T-helper 17 cell (primary cell): ENCODE measurements at places on chromosomes 4 and X. TPM values are rescaled to one million over a fixed set of nuclear protein-coding genes. Genes with fewer than 3 reads are reported as not detected.

DNA sequence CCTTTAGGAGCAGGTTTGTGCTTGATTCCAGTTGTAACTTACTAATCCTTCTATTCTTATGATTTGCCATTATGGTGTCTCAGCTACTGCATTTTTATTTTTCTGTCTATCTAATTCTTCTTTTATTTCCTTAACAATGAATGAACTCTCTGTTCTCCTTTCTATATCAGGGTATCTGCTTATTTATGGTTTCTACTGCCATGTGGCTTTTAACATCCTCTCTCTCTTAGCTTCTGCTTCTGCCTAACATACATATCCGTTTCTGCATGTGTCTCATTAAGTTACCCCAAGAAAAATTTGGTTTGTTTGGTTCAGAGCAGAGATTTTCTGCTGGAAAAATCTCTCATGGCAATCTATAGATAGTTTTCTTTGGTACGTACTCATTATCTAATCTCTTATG, 614.4 kb downstream of the RPA4 start:
- peaks cover 3% of the 10 kb centered on the region for H3K36me3 ChIP-seq
- DNase-seq = no peak
- no peaks in the 10 kb centered on the region for H3K27me3 ChIP-seq
- no peaks in the 10 kb centered on the region for H3K4me1 ChIP-seq
- H3K4me3 ChIP-seq = no peak overlapping the region

DNA sequence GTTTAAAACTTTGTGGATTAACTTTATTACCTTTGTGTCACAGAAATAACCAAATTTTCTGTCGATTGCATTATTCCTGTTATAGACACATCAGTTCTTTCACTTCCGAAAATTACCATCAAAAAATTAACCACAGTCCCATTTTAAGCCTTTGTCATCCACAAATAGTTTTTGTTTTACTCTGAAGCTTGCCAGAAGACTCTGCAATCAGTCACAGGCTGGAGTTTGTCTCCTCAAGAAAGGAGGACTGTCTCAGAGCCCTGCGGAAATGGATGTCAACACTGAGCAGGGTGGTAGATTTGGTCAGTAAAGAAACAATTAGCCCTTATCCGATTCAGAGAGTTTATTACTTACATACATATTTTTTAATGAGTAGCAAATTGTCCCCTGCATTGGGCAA, 20.1 kb upstream of the TCEAL4 start:
- H3K27me3 ChIP-seq = peaks cover 6% of the 10 kb centered on the region
- DNase-seq = no peak
- no peak overlapping the region for H3K27ac ChIP-seq
- no peaks in the 10 kb centered on the region for H3K4me1 ChIP-seq
- H3K4me3 ChIP-seq = no peak overlapping the region
- H3K36me3 ChIP-seq = no peaks in the 10 kb centered on the region

IL1RAPL1 gene
- not detected for total RNA-seq

GRCh38 chrX:33211356-33212260, at the start of gene DMD:
TSS of gene DMD (minus strand) at chrX:33211549. CDS start at chrX:33211312, 237 bp downstream.
- H3K4me1 ChIP-seq = no peaks in the 10 kb centered on the region
- H3K36me3 ChIP-seq = no peaks in the 10 kb centered on the region
- H3K27ac ChIP-seq = no peak within 1 kb of the TSS
- no peaks in the 10 kb centered on the region for H3K27me3 ChIP-seq
- DNase-seq = no peak

DNA sequence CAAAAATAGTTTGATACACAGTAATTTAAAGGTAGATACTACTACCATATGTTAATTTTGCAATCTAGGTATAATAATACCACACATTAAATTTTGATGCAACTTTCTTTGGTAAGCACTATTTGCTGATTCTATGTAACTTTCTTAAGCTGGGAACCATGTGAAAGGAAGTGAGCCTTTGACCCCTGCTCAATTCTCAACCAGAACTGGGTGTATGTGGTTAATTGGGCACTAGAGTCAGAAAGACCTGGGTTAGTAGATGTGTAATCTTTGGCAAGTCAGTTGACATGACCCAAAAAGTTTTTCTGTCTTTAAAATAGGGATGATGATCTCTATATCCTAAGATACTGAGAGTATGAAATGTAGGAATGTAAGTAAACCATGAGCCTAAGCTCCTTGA, 22.4 kb downstream of the TLR2 start:
- H3K4me3 ChIP-seq = peak overlapping the region; percentile 56
- H3K4me1 ChIP-seq = peaks cover 8% of the 10 kb centered on the region
- no peaks in the 10 kb centered on the region for H3K27me3 ChIP-seq
- H3K36me3 ChIP-seq = peaks cover 2% of the 10 kb centered on the region
- H3K27ac ChIP-seq = peak overlapping the region; percentile 81

DNA sequence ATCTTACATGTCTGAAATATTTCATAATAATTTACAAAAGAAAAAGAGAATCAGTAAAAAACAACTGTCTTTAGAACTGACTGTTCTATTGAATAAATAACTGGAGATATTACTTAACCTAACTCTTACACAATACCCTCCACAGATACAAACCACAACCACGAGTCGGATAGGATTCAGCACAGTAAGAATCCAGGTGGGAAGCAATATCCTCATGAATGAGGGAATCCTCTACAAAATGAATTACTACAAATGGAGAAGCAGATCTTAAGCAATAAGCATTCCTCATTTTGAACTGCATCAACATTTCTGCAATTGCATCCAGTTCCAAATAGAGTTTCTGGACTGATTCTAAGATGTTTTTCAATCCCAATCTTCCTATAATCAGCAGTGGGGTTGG, 227.1 kb downstream of the SH2D1A start:
- H3K27me3 ChIP-seq = no peaks in the 10 kb centered on the region
- H3K4me3 ChIP-seq = no peak overlapping the region
- H3K4me1 ChIP-seq = no peaks in the 10 kb centered on the region
- no peak overlapping the region for H3K27ac ChIP-seq

DNA sequence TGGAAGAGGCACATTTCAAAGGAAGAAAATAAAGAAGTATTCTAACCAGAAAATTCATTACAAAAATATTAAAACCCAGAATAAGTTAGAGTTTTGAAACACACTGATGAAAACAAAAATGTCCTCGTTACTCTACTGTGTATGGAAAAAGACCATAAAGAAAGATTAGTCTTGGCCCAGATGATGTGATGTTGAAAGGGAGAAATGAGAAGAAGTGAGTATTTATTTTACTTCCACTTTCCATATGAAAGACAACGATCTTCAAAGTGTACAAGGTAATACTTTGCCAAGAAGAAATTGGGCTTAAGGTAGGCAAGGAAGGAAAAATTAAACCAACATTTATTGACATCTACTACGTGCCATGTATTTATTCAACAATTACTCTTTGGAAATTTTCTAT, 48.6 kb upstream of the EMCN start:
- H3K27me3 ChIP-seq = no peaks in the 10 kb centered on the region
- no peak for DNase-seq
- no peaks in the 10 kb centered on the region for H3K36me3 ChIP-seq
- peaks cover 18% of the 10 kb centered on the region for H3K4me1 ChIP-seq
- peak overlapping the region; percentile 58 for H3K4me3 ChIP-seq

GRCh38 chr4:81628489-81628888, 156.8 kb upstream of the RASGEF1B start:
- no peak overlapping the region for H3K27ac ChIP-seq
- H3K4me3 ChIP-seq = no peak overlapping the region
- no peak for DNase-seq
- peaks cover 3% of the 10 kb centered on the region for H3K4me1 ChIP-seq
- H3K27me3 ChIP-seq = no peaks in the 10 kb centered on the region

DNA sequence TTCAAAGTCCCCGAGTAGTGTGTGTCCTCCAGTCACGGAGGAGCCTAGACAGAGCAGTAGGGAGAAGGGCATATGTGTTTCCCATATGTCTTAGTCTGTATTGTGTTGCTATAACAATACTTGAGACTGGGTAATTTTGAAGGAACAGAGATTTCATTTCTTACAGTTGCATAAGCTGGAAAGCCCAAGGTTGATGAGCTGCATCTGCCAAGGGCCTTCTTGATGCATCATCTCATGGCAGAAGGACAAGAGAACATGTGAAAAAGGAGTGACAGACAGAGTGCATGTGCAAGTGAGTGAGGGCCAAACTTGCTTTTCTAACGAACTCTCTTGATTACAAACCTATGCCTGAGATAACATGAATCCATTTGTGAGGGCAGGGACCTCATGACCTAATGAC, 243.4 kb downstream of the ARHGAP10 start:
- peaks cover 15% of the 10 kb centered on the region for H3K4me1 ChIP-seq
- H3K4me3 ChIP-seq = no peak overlapping the region
- H3K27ac ChIP-seq = no peak overlapping the region
- H3K27me3 ChIP-seq = no peaks in the 10 kb centered on the region
- H3K36me3 ChIP-seq = peaks cover 2% of the 10 kb centered on the region

HTATSF1 gene
- total RNA-seq = 35.9 TPM

ANKRD50 gene
- 0.17 TPM for total RNA-seq

GPRASP2 gene
- 0.78 TPM for total RNA-seq

TREX2 gene
- total RNA-seq = 2.0 TPM

GRCh38 chrX:153521034-153521433, 3.6 kb downstream of the ATP2B3 start:
- H3K36me3 ChIP-seq = peaks cover under 1% of the 10 kb centered on the region
- peaks cover 11% of the 10 kb centered on the region for H3K27me3 ChIP-seq
- no peak for DNase-seq

- H3K4me1 ChIP-seq = peaks cover 39% of the 10 kb centered on the region
- H3K4me3 ChIP-seq = no peak overlapping the region
- no peaks in the 10 kb centered on the region for H3K36me3 ChIP-seq
- peak overlapping the region; percentile 89 for H3K27ac ChIP-seq
- H3K27me3 ChIP-seq = no peaks in the 10 kb centered on the region
Observed at GRCh38 chr4:39931441-39931901, 46.2 kb downstream of the PDS5A start.

- peak overlapping the region; percentile 74 for H3K27ac ChIP-seq
- H3K27me3 ChIP-seq = no peaks in the 10 kb centered on the region
- DNase-seq = no peak
- H3K4me3 ChIP-seq = peak overlapping the region; percentile 64
- H3K4me1 ChIP-seq = peaks cover 20% of the 10 kb centered on the region
Observed at GRCh38 chrX:19846995-19847790, 40.2 kb downstream of the SH3KBP1 start.

GRCh38 chrX:97846718-97847237, 963.1 kb downstream of the RPA4 start:
- H3K4me1 ChIP-seq = no peaks in the 10 kb centered on the region
- DNase-seq = no peak
- no peak overlapping the region for H3K27ac ChIP-seq
- peaks cover 2% of the 10 kb centered on the region for H3K36me3 ChIP-seq
- no peaks in the 10 kb centered on the region for H3K27me3 ChIP-seq

BEX2 gene
- 24.6 TPM for total RNA-seq

DNA sequence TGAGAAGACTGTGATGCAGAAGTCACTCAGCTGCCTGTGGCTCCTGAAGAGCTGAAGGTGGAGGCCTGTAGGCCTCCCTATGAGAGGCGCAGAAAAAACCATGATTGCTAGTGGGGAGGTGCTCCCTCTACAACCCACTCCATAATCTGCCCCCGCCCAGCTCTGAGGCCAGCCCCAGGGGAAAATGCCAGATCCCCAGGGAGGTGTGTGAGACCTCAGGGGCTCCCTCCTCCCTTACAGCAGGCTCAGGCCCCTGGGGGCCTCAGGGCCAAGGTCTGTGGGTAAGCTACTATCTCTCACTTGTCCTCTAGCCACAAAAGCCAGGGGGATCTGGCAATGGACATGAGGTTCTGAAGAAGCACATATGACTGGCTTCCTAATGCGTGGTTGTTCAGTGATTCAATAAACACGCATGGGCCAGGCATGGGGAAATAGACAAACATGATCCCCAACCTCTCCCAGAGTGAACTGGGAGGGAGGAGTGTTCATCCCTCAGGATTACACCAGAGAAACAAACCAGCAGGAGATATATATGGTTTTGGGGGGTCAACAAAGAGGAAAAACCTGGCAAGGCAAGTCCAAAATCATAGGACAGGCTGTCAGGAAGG, 51.0 kb upstream of the MTM1 start:
- H3K4me3 ChIP-seq = no peak overlapping the region
- peaks cover 14% of the 10 kb centered on the region for H3K27me3 ChIP-seq
- peaks cover 2% of the 10 kb centered on the region for H3K4me1 ChIP-seq
- no peaks in the 10 kb centered on the region for H3K36me3 ChIP-seq
- DNase-seq = no peak
- peak overlapping the region; percentile 6 for H3K27ac ChIP-seq

FGG gene
- total RNA-seq = not detected

DNA sequence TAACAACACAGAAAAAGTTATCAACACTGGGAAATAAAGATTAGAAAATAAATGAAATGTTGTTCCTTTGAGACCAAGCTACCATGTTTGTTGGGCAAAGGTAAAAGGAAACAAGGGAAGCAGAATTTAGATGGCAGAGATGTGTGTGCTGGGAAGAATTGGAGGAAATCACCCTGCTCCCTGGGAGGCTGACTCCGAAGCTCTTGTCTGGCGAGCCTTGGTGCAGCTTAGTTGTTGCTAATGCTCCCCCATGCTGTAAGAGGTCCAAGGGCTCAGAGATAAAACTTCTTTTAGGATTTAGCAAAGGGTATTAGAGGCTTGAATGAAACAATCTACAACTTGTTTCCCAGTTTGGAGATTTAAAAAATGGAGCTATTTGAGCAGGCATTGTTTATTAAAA, 123.8 kb upstream of the DDIT4L start:
- H3K27ac ChIP-seq = no peak overlapping the region
- no peak overlapping the region for H3K4me3 ChIP-seq
- H3K27me3 ChIP-seq = peaks cover 22% of the 10 kb centered on the region
- H3K36me3 ChIP-seq = peaks cover 2% of the 10 kb centered on the region

ABCG2 gene
- total RNA-seq = 1.4 TPM

- H3K4me3 ChIP-seq = peak overlapping the region; percentile 34
- DNase-seq = no peak
- H3K4me1 ChIP-seq = no peaks in the 10 kb centered on the region
- H3K36me3 ChIP-seq = no peaks in the 10 kb centered on the region
- no peak overlapping the region for H3K27ac ChIP-seq
Observed at GRCh38 chr4:188268131-188268908, 129.1 kb downstream of the TRIML1 start.

DNA sequence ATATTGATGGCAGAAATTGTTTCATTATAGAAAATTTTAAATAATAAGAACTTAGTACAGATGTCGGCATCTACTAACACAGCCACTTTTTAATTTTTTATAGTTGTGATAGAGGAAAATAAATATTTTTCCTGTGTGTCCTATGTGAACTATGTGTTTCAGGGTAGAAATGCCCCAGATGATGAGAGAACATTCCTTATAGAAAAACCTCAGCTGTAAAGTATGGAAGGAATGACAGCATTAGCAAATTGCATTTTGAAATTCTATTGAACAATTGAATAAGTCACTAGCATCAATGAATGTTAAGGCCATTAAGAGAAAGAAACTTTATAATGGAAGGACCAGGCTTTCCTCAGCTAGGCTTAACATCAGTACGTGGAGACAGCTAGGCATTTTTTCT, 149.2 kb downstream of the CFAP299 start:
- no peak for DNase-seq
- H3K27me3 ChIP-seq = no peaks in the 10 kb centered on the region
- H3K36me3 ChIP-seq = peaks cover 3% of the 10 kb centered on the region
- H3K27ac ChIP-seq = no peak overlapping the region
